Activated B cell treated with CpG ODN at 0.5 μM for 24 hours (primary cell): ENCODE measurements at places on chromosomes 5 and 9. TPM values are rescaled to one million over a fixed set of nuclear protein-coding genes. Genes with fewer than 3 reads are reported as not detected.
A peak's percentile ranks its signal among the peaks of the same experiment; 100 is the strongest.

DNA sequence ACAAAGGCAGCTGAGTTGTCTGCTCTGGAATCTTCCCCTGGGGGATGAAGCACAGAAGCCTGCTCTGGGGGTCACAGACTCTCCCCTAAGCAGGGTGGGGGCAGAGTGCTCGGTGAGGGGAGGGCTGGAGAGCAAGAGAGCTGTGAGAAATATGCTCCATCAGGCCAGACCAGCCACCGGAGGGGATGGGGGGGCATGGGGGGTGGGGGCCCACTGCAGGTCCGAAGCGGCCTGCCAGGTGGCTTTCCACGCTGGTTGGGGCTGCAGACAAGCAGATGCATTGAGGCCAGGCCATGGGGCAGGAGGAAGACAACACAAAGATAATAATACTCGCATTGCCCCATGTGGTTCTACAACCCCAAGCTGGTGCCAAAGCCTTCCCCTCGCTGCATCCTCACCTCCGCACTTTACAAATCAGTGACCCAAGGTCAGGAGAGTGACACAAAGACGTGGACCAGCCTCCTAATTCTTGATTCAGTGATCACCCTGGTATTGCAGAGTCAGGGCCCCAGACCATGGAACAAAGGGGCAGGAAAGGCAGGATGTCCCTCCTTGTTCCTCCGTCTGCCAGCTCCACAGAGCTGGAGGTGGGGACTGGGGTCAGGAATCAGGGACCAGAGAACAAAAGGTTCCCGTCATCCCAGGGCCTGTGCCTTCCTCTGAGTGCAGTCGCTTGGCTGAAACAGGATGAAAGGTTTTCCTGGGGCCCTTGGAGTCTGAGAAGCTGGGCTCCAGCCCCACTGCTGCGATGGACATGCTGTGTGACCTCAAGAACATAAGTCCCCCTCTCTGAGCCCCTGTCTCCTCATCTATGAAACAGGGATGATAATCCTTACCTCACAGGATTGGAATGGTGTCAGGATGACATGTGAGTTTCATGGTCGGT is 37.2 kb upstream of the GABRP start:
- no peak overlapping the region for H3K27ac ChIP-seq
- no peak for DNase-seq
- H3K4me3 ChIP-seq, result no peak overlapping the region
- H3K27me3 ChIP-seq, result peaks cover 32% of the 10 kb centered on the region
- peaks cover 3% of the 10 kb centered on the region for H3K4me1 ChIP-seq

- no peak for DNase-seq
- no peaks in the 10 kb centered on the region for H3K27me3 ChIP-seq
- peaks cover 12% of the 10 kb centered on the region for H3K4me1 ChIP-seq
- no peak overlapping the region for H3K4me3 ChIP-seq
- peaks cover 30% of the 10 kb centered on the region for H3K36me3 ChIP-seq
- H3K27ac ChIP-seq, result no peak overlapping the region
Observed at GRCh38 chr5:94072116-94072515, 330.7 kb upstream of the POU5F2 start.

GRCh38 chr9:97788763-97789663 is 64.0 kb upstream of the FOXE1 start:
- peaks cover 14% of the 10 kb centered on the region for H3K27me3 ChIP-seq
- DNase-seq, result no peak
- no peak overlapping the region for H3K4me3 ChIP-seq
- no peaks in the 10 kb centered on the region for H3K4me1 ChIP-seq
- no peak overlapping the region for H3K27ac ChIP-seq
- H3K36me3 ChIP-seq, result no peaks in the 10 kb centered on the region

DNA sequence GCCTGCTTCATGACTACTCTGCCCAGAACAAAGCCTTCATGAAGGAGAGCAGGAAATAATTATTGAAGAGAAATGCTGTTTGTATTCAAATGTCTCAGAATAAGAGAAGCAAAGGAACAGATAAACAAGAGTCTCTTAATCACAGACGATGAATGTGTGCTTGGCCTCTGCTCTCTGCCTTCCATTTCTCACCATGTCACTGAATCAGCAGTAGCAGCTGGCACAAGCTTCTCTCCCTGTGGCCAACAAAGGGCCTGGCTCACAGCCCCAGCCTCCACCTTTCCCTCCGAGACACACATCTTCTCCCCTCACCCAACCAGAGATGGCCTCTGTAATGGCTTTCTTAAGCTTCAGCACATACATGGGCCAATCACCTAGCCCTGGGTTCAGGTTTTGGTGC is 128.1 kb upstream of the SLIT3 start:
- no peak overlapping the region for H3K27ac ChIP-seq
- no peaks in the 10 kb centered on the region for H3K36me3 ChIP-seq
- no peaks in the 10 kb centered on the region for H3K4me1 ChIP-seq
- no peak for DNase-seq
- H3K4me3 ChIP-seq, result no peak overlapping the region

Gene ANKRD34B
- not detected in 2 replicates for total RNA-seq

Gene TEX48
- total RNA-seq, result not detected in 2 replicates

- no peak for DNase-seq
- peaks cover 33% of the 10 kb centered on the region for H3K36me3 ChIP-seq
- no peaks in the 10 kb centered on the region for H3K27me3 ChIP-seq
- no peak overlapping the region for H3K4me3 ChIP-seq
- no peaks in the 10 kb centered on the region for H3K4me1 ChIP-seq
Observed at GRCh38 chr9:88478246-88478645, 56.7 kb upstream of the NXNL2 start.

Gene EIF4E1B
- not detected in 2 replicates for total RNA-seq

GRCh38 chr5:149161026-149161687 is 19.9 kb downstream of the ABLIM3 start:
- no peak overlapping the region for H3K4me3 ChIP-seq
- no peak for DNase-seq
- no peaks in the 10 kb centered on the region for H3K36me3 ChIP-seq
- H3K27me3 ChIP-seq, result peaks cover 8% of the 10 kb centered on the region

DNA sequence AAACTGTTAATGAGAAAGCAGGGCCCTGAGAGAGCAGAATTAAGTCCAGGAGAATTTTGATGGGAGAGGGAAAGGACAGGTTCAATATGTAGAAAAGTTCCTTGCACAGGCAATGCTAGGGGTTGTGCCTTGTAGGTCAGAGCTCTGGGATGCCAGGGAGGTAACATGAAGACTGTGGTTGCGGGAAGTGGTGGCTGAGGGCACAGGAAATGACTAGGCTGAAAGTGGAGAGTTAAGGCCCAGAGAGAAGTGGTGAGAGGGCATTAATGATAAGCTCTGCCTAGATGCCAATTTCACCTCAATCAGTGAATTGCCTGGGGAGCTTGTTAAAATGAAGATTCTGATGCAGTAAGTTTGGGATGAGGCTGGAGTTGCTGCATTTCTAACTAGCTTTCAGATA is 31.5 kb upstream of the PPP3R2 start:
- peaks cover 2% of the 10 kb centered on the region for H3K27me3 ChIP-seq
- no peak for DNase-seq
- no peaks in the 10 kb centered on the region for H3K36me3 ChIP-seq
- H3K4me1 ChIP-seq, result no peaks in the 10 kb centered on the region

Gene YIPF5
- 28.0 and 29.4 TPM in 2 replicates for total RNA-seq

Gene FOXD1
- total RNA-seq, result 0.09 and 0.10 TPM in 2 replicates

Gene PTCD2
- total RNA-seq, result 6.2 and 8.9 TPM in 2 replicates

Gene AGXT2
- total RNA-seq, result not detected in 2 replicates

- peaks cover 12% of the 10 kb centered on the region for H3K36me3 ChIP-seq
- no peak overlapping the region for H3K4me3 ChIP-seq
- H3K27ac ChIP-seq, result no peak overlapping the region
- no peaks in the 10 kb centered on the region for H3K4me1 ChIP-seq
Observed at GRCh38 chr9:112422417-112423148, 42.7 kb downstream of the HSDL2 start.

Gene PCDHGA9
- 1.1 and 1.3 TPM in 2 replicates for total RNA-seq

DNA sequence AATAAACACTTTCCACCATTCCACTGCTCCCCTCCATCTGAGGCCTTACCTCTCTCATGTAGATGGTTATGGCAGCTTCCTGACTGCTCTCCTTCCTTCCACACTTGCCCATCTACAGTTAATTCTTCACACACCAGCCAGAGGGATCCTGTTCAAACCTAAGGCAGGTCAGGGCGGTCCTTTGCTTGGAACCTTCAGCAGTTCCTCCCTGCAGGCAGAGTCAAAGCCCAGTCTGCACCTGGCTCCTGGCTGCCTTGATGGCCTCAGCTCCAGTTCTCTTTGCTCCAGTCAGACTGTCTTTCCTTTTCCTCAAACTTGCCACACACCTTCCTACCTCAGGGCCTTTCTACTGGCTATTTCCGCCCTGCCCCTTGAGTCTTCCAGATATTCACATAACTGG is 30.2 kb upstream of the NR3C1 start:
- peak overlapping the region; percentile 99 for H3K27ac ChIP-seq
- no peaks in the 10 kb centered on the region for H3K27me3 ChIP-seq
- H3K36me3 ChIP-seq, result peaks cover 10% of the 10 kb centered on the region
- no peak for DNase-seq

GRCh38 chr5:50738864-50739263 is 72.4 kb downstream of the PARP8 start:
- peaks cover 6% of the 10 kb centered on the region for H3K36me3 ChIP-seq
- no peak overlapping the region for H3K4me3 ChIP-seq
- H3K27me3 ChIP-seq, result no peaks in the 10 kb centered on the region
- DNase-seq, result no peak

Gene SPATA31E1
- total RNA-seq, result not detected in 2 replicates

Gene TXN
- total RNA-seq, result 205 and 237 TPM in 2 replicates

GRCh38 chr9:15135164-15135792 is 171.7 kb downstream of the TTC39B start:
- no peaks in the 10 kb centered on the region for H3K36me3 ChIP-seq
- peaks cover 3% of the 10 kb centered on the region for H3K4me1 ChIP-seq
- H3K4me3 ChIP-seq, result no peak overlapping the region
- no peak for DNase-seq

GRCh38 chr5:55855509-55855908 is 4.4 kb downstream of the IL31RA start:
- no peaks in the 10 kb centered on the region for H3K36me3 ChIP-seq
- DNase-seq, result no peak
- H3K4me1 ChIP-seq, result no peaks in the 10 kb centered on the region
- no peak overlapping the region for H3K4me3 ChIP-seq

DNA sequence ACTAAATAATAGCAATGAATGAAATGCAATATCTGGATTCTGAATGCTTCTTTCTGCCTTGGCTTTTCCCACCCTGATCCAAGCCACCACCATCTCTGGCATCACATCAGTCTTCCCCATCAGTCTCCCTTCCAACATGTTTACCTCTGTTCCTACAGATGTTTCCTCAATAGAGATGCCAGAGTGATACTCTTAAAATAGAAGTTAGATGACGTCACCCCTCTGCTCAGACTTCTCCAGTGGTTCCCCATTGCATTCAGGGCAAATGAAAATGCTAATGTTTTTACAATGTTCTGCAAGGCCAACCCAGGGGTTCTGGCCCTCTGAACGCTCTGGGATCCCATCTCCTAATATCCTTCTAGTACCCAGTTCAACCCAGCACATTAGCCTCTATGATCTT is 305.8 kb downstream of the TRIM32 start:
- no peaks in the 10 kb centered on the region for H3K4me1 ChIP-seq
- H3K27me3 ChIP-seq, result no peaks in the 10 kb centered on the region
- no peak overlapping the region for H3K27ac ChIP-seq
- no peaks in the 10 kb centered on the region for H3K36me3 ChIP-seq
- H3K4me3 ChIP-seq, result no peak overlapping the region

- no peak overlapping the region for H3K4me3 ChIP-seq
- H3K4me1 ChIP-seq, result no peaks in the 10 kb centered on the region
- no peaks in the 10 kb centered on the region for H3K27me3 ChIP-seq
- no peak for DNase-seq
Observed at GRCh38 chr5:137703565-137703964, 32.3 kb downstream of the KLHL3 start.

GRCh38 chr5:83450967-83451248 is 20.6 kb upstream of the VCAN start:
- DNase-seq, result no peak
- no peak overlapping the region for H3K27ac ChIP-seq
- peaks cover 5% of the 10 kb centered on the region for H3K27me3 ChIP-seq
- H3K4me3 ChIP-seq, result no peak overlapping the region
- H3K36me3 ChIP-seq, result no peaks in the 10 kb centered on the region

DNA sequence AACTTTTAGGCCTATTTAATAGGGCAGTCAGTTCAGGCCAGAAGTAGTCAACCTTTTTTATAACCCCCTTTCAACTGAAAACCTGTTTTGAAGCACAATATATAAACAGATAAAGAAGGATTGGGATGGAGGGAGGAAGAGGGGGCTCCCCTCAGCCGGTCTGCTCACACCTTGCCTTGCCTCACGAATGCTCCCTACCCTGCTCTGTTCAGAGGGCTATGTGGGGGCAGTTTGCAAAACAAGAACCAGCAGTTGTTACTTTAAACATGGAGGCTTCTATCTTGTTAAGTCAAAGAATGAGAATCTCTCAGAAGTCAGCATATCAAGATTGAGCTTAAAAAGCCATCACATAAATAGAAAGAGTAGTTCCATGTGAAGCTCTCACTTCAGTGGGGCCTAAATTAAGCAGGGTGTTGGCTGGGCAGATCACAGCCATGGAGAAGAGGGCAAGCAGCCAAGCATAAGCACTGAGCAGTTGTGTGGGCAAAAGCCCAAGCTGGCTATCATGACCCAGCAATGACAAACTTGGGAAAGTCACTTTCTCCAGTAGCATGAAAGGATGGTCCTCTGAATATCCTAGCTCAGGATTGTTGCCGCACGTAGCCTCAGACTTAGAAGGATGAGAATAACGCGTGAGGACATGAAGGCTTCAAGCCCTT is 70.6 kb downstream of the ALDH1A1 start:
- no peak overlapping the region for H3K27ac ChIP-seq
- no peaks in the 10 kb centered on the region for H3K36me3 ChIP-seq
- DNase-seq, result no peak
- H3K4me1 ChIP-seq, result no peaks in the 10 kb centered on the region
- no peaks in the 10 kb centered on the region for H3K27me3 ChIP-seq
